ENCODE measurements at places on chromosomes 4 and X.

GRCh38 chrX:25674776-25675175 lies 463.4 kb upstream of the MAGEB18 start:
- DNase-seq = no peak

GRCh38 chr4:137601934-137602333 lies 69.6 kb upstream of the PCDH18 start:
- DNase-seq = peak; percentile 84

GRCh38 chrX:109783701-109784079 lies 50.6 kb upstream of the ACSL4 start:
- no peak for DNase-seq

GRCh38 chr4:80196259-80196921 lies 913 bp upstream of the PRDM8 start:
- no peak for DNase-seq

- DNase-seq = no peak
These were observed 516.2 kb upstream of the GALNT7 start for GRCh38 chr4:172652369-172652768.

GRCh38 chr4:156084373-156084772 lies 130.7 kb upstream of the CTSO start:
- no peak for DNase-seq

GRCh38 chr4:73170518-73171198 lies 87.9 kb downstream of the ANKRD17 start:
- no peak for DNase-seq

DNA sequence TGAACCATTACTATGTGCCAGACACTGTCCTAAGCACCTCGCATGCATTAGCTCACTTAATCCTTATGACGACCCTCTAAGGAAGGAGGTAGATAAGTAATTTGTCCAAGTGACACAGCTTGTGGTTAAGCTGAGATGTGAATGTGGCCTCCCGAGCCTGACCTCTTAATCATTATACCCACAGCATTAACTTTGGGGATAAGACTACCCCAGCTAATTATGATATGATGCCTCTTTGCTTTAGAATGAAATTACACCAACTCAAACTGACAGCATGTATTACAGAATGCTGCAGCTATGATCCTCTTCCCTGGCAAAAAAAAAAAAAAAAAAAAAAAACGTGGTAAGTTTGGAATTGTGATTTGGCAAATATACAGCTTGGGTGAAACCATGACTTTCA lies 53.5 kb downstream of the APBB2 start:
- no peak for DNase-seq

All from islet precursor cell (in vitro differentiated cells).